ENCODE measurements at places on chromosomes 2 and 18. TPM values are rescaled to one million over a fixed set of nuclear protein-coding genes. Genes with fewer than 3 reads are reported as not detected.

DNA sequence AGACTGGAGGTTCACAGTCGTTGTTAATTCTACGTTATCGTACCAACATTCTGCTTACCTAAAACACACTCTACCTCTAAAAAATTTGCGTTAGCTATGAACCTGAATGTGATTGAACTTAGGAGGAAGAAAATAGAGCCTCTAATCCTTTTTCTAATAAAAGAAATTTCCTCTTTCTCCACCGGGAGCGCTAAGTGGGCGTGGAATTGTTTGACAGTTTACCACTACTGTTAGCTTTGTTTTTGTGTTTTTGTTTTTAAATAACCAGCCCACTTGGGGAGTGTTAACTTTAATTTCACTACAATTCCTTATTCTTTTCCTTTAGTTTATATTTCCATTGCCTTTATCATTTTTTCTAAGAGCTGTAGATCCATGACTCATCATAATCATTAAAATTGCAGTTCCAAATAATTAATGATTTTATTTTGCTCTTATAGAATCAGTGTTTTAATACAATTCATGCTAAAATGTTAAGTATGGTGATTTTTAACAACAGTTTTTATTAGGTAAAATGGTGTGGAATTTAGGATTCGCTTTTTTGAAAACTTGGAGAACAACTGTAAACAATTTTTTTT is 55.0 kb upstream of the ITM2C start:
- DNase-seq = no peak

DNA sequence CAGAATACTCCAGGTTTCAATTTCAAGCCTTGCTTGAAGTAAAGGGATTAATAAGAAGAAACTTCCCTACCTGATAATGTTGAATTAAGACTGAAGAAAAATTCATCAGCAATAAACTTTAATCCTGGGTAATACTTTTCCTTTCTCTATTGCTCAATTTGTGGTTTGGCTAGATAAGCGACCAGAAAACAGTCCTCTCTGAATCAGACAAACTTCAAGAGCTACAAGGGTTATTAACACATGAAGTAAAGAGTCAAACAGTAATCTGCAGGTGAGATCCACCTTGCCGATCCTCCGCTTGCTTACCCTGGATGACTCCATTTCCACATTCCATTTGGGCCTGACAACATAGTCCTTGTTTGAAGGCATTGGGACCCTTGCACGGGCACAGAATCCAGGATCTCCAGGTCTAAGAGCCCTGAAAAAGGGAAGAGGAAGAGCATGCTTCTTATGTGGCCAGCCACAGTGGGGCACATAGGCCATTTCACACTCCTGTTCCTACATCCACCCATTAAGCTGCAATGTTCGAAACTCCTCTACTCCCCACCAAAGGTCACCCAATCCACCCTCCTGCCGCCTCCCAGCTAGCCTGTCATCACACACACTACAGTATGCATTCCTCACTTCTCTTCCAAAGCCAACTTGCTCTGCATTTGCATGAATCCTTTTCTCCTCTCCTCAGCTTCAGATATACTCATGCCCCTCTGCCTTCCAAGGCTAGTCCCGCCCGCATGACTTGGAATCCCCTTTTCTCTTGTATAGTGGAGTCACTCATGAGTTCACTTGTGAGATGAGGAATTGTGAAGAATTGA is 39.8 kb downstream of the IWS1 start:
- DNase-seq = no peak

GRCh38 chr2:16005816-16006536 is 65.6 kb downstream of the MYCN start:
- DNase-seq = no peak

- no peak for DNase-seq
Observed at GRCh38 chr2:10834068-10834655, 21.6 kb upstream of the PDIA6 start.

VWC2L gene
- polyA plus RNA-seq = not detected

DNA sequence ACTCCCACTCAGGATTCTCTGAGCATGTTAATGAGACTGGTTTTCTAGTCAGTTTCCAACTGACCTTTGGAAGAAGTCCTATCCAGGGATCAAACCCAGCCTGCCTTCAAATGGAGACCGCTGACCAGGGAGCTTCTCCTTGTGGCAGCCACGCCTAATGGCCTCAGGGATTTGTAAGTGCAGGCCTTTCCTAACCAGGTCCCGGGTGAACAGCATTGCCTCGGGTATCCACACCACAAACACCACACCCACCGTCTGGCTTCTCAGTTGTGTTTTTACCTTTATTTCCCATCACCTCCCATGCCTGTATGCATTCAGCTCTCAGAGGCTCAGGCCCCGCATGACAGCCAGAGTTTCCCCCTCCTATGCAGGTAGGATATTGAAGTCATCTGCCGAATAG is 406.3 kb upstream of the HS6ST1 start:
- no peak for DNase-seq

DNA sequence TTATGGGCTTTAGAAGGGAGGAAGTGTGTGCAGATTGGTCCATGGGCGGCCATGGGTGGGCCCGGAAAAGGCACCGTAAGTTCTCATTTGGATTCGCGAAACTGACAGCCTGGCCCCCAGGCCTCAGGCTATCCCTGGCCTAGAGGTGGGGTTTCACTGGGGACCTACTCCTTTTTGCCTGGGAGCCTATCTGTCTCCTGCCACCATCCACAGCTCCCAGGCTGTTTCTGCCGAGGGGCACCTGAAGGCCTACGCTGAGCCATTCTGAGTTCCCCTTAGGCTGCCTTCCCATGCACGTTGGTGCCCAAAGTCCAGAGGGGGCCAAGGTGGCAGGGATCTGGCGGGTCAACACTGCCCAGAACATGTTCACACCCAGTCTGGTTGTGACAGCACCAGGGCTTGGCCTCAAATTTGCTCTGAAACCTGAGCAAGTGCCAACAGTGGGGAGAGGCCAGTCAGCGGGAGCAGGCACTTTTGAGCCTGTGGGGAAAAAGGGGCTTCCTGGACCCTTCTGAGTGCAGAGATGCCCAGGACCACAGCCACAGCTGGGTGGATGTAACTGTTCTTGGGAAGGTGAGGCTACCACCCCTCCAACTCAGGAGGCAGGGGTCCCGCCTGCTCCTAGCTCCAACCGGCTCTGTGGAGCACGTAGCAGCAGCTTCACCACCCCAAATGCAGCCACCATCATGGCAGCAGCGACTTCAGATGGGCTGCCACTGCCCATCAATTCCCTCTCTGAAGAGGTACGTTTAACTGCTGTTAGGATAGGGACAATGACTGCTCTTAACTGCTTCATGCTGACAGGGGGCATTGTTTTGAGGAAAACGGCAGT is 73.6 kb upstream of the ZNF804A start:
- no peak for DNase-seq

- DNase-seq = no peak
Observed at GRCh38 chr2:151161821-151162551, 99.7 kb downstream of the RBM43 start.

REG1B gene
- polyA plus RNA-seq = not detected

DNA sequence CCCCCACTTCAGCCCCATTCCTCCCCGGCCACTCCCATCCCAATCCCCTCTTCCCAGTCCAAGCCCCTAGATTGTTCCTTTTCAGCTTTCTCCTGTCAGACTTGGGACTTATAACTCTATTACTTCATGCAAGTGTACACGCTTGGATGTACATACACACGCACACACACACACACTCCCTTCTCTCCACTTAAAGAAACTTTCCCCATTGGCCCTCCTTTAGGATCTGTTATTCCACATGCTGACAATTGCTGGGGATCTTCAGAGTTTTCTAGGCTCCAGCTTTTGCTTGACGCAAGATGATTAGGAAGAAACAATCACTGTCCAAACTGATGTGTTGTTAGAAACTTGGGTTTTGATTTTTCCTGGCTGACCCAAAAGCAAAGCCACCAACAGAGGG is 75.4 kb downstream of the CDK15 start:
- DNase-seq = no peak

- no peak for DNase-seq
Observed at GRCh38 chr2:53473236-53473635, 294.4 kb upstream of the CHAC2 start.

DNA sequence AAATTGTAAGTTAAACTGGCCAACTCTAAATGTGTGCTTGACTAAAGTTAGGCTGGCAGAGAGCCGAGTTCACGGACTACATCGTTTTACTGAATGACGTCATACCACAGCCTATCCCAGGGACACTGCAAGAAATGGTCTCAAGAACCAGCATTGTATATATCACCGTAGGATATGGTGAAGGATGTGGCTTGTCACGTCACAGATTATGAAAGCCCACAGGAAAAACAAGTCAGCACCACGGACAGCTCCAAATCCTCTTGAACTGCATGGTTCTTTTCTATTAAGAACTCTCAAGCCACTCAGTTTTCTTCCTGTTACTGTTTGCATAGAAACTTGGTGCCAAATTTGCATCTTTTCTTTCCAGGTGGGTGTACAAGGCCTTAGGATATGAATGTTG is 85.1 kb upstream of the ACAA2 start:
- no peak for DNase-seq

ARMC9 gene
- 83.1 TPM for polyA plus RNA-seq

- DNase-seq = no peak
Observed at GRCh38 chr2:216770717-216771116, 75.4 kb upstream of the IGFBP5 start.

DNA sequence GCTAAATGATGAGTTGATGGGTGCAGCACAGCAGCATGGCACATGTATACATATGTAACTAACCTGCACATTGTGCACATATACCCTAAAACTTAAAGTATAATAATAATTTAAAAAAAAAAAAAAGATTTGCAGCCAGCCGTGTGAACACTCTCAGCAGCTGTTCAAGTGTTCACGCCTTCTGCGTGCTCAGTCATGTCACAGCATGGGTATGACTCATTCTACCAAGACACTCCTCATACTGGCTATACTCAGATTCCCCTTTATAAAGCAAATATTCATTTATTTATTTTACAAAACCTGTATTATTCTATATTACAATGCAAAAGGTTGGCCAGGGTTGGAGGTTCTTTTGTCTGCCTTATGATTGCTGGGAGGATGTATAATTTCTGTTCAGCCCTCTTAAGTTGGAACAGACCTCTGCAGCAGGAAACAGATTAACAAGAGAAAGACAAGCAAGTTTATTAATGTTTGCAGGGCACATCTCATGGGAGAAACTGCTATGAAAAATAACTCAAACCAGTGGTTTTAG is 1230.6 kb upstream of the CHAC2 start:
- no peak for DNase-seq

GRCh38 chr2:174748948-174749347 is 15.3 kb downstream of the CHRNA1 start:
- no peak for DNase-seq

DNA sequence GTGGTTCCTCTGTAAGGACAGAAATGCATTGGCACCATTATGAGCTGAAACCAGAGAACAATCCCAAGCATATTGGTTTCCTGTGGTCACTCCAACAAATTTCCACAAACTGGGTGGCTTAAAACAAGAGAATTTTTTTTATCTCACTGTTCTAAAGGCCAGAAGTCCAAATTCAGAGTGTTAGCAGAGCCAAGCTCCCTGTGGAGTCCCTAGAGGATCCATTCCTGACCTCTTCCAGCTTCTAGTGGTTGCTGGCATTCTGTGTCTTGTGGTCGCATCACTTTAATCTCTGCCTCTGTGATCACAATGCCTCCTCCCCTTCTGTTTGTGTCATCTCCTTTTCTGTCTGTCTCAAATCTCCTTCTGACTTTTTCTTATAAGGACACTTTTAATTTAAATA is 380.3 kb downstream of the NYAP2 start:
- DNase-seq = no peak

GRCh38 chr2:9311488-9311887 is 104.9 kb downstream of the ASAP2 start:
- peak; percentile 51 for DNase-seq

GRCh38 chr2:231386446-231386845 is 9.1 kb upstream of the B3GNT7 start:
- peak; percentile 56 for DNase-seq

PDE1A gene
- 1.0 TPM for polyA plus RNA-seq

- DNase-seq = no peak
Observed at GRCh38 chr2:15313657-15314056, 247.5 kb downstream of the NBAS start.

- no peak for DNase-seq
Observed at GRCh38 chr2:47639467-47639866, 143.5 kb upstream of the MSH6 start.

EIF2AK3 gene
- polyA plus RNA-seq = 3.8 TPM

GRCh38 chr18:54444319-54444914 is 86.7 kb downstream of the C18orf54 start:
- peak; percentile 1 for DNase-seq

- no peak for DNase-seq
Observed at GRCh38 chr2:40361478-40361877, 90.4 kb downstream of the SLC8A1 start.

- DNase-seq = no peak
Observed at GRCh38 chr2:3972377-3972776, 269.0 kb downstream of the DCDC2C start.

XDH gene
- 0.69 TPM for polyA plus RNA-seq

- DNase-seq = no peak
Observed at GRCh38 chr2:40384233-40384632, 67.7 kb downstream of the SLC8A1 start.

- DNase-seq = no peak
Observed at GRCh38 chr2:20483194-20483895, 36.5 kb downstream of the RHOB start.

GRB14 gene
- 0.29 TPM for polyA plus RNA-seq

DNA sequence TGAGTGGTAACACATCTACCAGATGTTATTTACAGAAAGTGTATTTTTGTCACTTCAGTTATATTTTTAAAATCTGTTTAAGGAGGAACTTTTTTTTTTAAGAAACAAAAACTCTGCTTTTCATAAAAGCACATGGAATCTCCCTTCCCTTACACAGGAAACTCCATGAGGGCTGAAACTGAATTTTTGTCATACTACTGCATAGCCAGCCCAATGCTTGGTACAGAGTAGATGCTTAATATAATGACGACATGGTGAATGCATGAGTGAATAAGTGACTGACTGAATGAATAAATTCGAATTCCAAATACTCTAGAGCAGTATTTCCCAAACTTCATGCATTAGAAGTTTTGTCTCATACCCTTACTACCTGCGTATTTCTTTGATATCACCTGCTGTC is 86.5 kb downstream of the ROCK2 start:
- no peak for DNase-seq
